Spinal cord (tissue), 10 donors: ENCODE measurements at places on chromosomes 4 and X. TPM values are rescaled to one million over a fixed set of nuclear protein-coding genes. Genes with fewer than 3 reads are reported as not detected.

SLC10A4 gene
- polyA plus RNA-seq: 7.9 TPM

CLDN34 gene
- 0.53 TPM for polyA plus RNA-seq

TBX22 gene
- polyA plus RNA-seq: 0.24 TPM

SGCB gene
- polyA plus RNA-seq: 82.5 TPM

RAB28 gene
- polyA plus RNA-seq: 34.3 TPM

RTL9 gene
- polyA plus RNA-seq: 2.5 TPM

CD40LG gene
- not detected for polyA plus RNA-seq

PPARGC1A gene
- 14.2 TPM for polyA plus RNA-seq

RAB9B gene
- polyA plus RNA-seq: 22.0 TPM

EOLA1 gene
- polyA plus RNA-seq: 24.2 TPM

COL25A1 gene
- 14.7 TPM for polyA plus RNA-seq

STK32B gene
- polyA plus RNA-seq: 25.5 TPM

NUDT11 gene
- 43.1 TPM for polyA plus RNA-seq

MTCP1 gene
- 19.6 TPM for polyA plus RNA-seq

DGKK gene
- 17.7 TPM for polyA plus RNA-seq

SLC26A1 gene
- polyA plus RNA-seq: 9.5 TPM

FAM193A gene
- 35.1 TPM for polyA plus RNA-seq

CPEB2 gene
- polyA plus RNA-seq: 46.3 TPM

ZNF182 gene
- polyA plus RNA-seq: 9.0 TPM

XAGE3 gene
- not detected for polyA plus RNA-seq

MAGEA8 gene
- 0.14 TPM for polyA plus RNA-seq

CENPC gene
- 14.5 TPM for polyA plus RNA-seq

S100P gene
- 0.60 TPM for polyA plus RNA-seq

SORBS2 gene
- 83.5 TPM for polyA plus RNA-seq

DIPK2B gene
- 6.2 TPM for polyA plus RNA-seq

ASB12 gene
- polyA plus RNA-seq: 1.2 TPM

CXCL6 gene
- polyA plus RNA-seq: 1.5 TPM

F8A2 gene
- not detected for polyA plus RNA-seq

RIPPLY1 gene
- not detected for polyA plus RNA-seq

LDB2 gene
- polyA plus RNA-seq: 41.7 TPM

UNC5C gene
- 11.3 TPM for polyA plus RNA-seq

ETNPPL gene
- 1.8 TPM for polyA plus RNA-seq

SPANXB1 gene
- not detected for polyA plus RNA-seq

MAGIX gene
- 5.5 TPM for polyA plus RNA-seq

ASB9 gene
- polyA plus RNA-seq: 2.9 TPM

NSUN7 gene
- polyA plus RNA-seq: 7.6 TPM
